Myocyte (in vitro differentiated cells): ENCODE measurements at places on chromosomes 5 and 9. TPM values are rescaled to one million over a fixed set of nuclear protein-coding genes. Genes with fewer than 3 reads are reported as not detected.

GRCh38 chr9:31325778-31326177 is 1058.7 kb upstream of the ACO1 start:
- no peak for DNase-seq

GRCh38 chr9:131187957-131188356 is 62.6 kb downstream of the NUP214 start:
- no peak for DNase-seq

- no peak for DNase-seq
These were observed 33.0 kb downstream of the KIF4B start for GRCh38 chr5:155046591-155046990.

DNA sequence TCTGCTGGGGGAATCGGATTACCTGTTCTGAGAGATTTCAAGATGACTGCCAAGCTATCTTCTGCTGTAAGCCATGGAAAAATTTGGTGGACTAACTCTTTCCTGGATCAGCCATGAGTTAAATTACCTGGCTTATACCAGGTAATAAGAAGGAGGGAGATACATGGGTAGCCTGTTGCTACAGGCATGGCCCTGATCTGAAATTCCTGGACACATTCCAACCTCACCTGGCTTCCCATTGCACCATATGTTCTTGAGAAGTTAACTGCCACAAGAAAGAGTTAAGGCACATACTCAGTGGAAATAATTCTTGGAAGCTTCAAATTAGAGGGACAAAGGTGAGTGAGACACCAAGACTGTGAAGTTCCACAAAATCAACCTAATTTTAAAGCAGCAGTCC is 371.3 kb downstream of the ACTL7B start:
- no peak for DNase-seq

- DNase-seq = no peak
These were observed 64.7 kb upstream of the SPOCK1 start for GRCh38 chr5:137563646-137564397.

- DNase-seq = no peak
These were observed 1584.3 kb upstream of the NUDT12 start for GRCh38 chr5:105146867-105147266.

RGS3 gene
- 70.9 and 110 TPM in 2 replicates for total RNA-seq

DNA sequence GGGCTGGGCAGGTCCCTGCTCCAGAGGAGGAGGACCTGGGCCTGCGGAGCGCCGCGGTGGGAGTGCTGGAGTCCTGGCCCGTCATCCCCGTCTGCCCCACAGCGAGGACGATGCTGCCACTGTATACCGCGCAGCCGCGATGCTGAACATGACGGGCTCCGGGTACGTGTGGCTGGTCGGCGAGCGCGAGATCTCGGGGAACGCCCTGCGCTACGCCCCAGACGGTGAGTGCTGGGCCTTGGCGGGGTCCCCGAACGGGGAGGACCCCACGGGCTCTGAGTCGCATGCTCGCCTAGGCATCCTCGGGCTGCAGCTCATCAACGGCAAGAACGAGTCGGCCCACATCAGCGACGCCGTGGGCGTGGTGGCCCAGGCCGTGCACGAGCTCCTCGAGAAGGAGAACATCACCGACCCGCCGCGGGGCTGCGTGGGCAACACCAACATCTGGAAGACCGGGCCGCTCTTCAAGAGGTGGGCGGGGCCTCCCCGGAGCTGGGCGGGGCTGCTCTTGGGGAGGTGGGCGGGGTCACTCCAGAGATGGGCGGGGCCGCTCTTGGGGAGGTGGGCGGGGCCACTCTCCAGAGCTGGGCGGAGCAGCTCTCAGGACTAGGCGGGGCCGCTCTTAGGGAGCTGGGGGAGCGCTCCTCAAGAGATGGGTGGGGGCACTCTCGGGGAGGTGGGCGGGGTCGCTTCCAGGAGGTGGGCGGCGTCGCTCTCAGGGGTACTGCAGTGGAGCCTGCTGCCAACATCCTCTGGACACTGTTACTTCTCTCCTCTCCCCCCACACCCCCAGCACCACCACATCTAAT is 13.1 kb downstream of the LRRC26 start:
- DNase-seq = no peak

IL12B gene
- not detected in 2 replicates for total RNA-seq

DNA sequence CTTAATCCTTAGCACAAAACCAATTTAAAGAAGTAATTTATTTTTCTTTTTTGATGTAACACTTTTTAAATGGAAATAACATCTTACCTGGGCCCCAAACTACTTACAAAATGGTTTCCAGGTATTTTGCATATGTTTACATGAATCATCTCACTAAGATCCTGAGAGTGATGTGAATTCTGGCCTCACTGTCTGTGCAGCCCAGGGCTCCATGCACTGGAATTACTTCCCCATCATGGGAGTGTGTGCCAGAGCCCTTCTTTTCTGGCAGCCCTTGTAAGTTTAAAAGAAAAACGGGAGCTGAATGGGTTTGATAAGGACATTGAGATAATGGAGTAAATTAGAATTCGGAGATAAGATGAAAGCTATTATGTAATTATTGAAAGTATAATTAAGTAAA is 12.2 kb upstream of the F2R start:
- no peak for DNase-seq

WWC1 gene
- 0.03 TPM in 1 of 2 replicates, not detected in the other for total RNA-seq

DNA sequence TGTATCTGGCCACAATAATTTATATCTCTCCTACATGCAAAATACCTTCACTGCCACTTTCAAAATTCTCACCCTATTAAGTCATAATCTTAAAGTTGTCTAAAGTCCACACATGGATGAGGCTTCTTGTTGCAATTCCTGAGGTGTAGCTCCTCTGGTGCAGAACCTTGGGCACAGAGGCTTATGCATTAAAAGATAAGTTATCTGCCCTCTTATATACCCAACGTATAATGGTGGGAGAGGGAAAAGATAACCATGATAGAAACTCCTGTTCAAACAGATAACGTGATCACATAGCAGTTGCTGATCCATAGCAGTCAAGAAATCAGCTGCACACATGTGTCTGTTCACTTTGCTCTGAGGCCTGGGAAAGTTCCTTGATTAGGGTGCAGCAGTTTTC is 1767.0 kb downstream of the MAT2B start:
- DNase-seq = no peak

SPINK7 gene
- total RNA-seq = not detected in 2 replicates

- DNase-seq = no peak
These were observed 22.0 kb upstream of the MAPK9 start for GRCh38 chr5:180313677-180314505.

DNA sequence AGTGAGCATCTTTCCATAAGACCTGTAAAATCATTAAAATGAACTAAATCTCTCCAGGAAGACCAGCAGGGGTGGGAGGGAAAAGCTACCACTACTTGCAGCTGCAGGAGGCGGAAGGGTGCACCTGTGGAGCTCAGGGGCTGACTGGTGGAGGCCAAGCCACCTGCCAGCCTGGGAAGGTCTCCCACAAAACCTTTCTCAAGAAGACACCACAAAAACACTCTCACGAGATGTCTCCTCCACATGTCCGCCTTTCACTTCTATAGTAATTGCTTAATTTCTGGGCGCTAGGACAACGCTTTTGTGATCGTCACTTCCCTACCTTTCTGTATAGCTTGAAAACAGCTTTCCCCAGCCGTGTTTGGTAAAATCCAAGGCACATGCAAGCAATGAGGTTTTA is 114.4 kb downstream of the ROR2 start:
- DNase-seq = no peak

- no peak for DNase-seq
These were observed 49.0 kb downstream of the MSX2 start for GRCh38 chr5:174773371-174773770.

GRCh38 chr5:169393907-169394306 is 93.0 kb upstream of the SLIT3 start:
- DNase-seq = no peak

ACER2 gene
- 1.3 and 1.8 TPM in 2 replicates for total RNA-seq

DNA sequence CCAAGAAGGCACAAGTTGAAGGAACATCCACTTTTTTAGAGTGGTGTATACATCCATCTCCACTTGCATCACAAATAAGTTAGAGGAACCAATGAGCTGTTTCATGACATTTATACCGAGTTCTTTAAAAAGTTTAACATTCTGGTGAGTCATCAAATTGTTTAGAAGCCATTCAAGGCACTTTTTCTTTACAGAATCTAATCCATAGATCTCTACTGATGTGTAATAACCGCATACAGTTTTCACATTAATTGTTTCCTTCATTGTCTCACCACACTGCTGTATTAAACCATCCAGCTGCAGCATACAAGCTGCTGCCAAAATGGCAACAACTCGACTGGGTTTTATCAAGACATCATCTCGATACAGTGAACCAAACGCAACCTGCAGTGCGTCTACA is 744 bp downstream of the GMCL2 start:
- no peak for DNase-seq

NIPAL4 gene
- total RNA-seq = 0.10 TPM in 1 of 2 replicates, not detected in the other

DNA sequence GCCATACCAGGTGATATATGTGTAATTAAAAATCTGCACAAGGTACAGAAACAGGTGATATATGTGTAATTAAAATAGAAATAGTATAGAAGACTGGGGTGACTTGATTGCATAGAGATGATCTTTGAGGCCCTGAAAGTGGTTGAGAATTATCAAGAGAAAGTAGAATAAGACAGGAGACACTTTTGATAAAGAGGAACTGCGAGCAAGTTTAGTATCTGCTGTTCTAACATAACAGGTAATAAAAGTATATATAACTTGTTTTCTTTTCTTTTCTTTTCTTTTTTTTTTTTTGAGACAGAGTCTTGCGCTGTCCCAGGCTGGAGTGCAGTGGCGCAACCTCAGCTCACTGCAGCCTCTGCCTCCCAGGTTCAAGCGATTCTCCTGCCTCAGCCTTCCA is 5.4 kb downstream of the SNX2 start:
- no peak for DNase-seq

- no peak for DNase-seq
These were observed 196.0 kb upstream of the PAPPA start for GRCh38 chr9:115957585-115957984.

DNA sequence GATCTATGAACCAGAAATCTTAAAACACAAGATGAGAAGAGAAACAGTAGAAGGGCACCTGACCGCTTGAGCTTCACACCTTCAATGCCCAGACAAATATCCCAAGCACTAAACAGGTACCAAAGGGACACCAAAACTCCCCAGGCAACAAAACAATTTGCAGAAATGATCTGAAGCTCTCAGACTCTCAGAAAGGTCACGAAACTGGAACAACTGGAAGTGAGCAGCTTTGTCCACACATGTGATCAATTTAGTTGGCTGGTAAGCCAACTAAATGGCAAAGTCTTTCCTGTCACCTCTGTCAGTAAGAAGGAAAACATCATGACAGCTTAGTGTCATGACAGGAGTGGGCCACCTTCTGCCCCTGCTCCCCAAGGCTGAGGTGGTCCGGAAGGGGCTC is 4.1 kb downstream of the IPPK start:
- no peak for DNase-seq

CDH18 gene
- 0.11 and 0.26 TPM in 2 replicates for total RNA-seq

- no peak for DNase-seq
These were observed 282.6 kb downstream of the SMARCA2 start for GRCh38 chr9:2297771-2298170.

PCDHB15 gene
- 3.1 and 4.6 TPM in 2 replicates for total RNA-seq

- peak; percentile 20 for DNase-seq
These were observed at the start of gene PCDHA7 for GRCh38 chr5:140833993-140834392. Gene PCDHA7, plus strand, starts transcription at chr5:140834269. Its CDS starts 115 bp downstream, at chr5:140834384.

- DNase-seq = no peak
These were observed 6.8 kb upstream of the TOR2A start for GRCh38 chr9:127741831-127742434.

- no peak for DNase-seq
These were observed 184.5 kb upstream of the FBN2 start for GRCh38 chr5:128722551-128722950.

DNA sequence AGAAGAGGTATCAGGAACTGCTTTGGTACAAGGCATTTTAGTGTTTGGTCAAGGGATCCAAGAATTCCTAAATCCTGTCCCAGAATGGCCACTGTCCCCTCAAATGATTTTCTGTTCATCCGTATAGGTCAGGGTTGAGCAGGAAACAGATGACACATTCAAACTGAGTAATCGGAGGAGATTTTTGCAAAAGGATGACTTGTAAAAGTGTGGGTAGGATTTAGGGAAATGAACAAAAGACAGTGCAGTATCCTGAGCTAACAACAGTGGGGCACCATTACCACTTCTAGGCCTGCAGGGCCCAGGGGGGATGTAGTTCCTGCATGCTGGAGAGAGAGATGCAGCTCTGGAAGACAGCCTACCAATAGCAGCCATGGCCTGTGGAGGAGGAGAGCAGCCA is 290.1 kb downstream of the ZSWIM6 start:
- no peak for DNase-seq

DNA sequence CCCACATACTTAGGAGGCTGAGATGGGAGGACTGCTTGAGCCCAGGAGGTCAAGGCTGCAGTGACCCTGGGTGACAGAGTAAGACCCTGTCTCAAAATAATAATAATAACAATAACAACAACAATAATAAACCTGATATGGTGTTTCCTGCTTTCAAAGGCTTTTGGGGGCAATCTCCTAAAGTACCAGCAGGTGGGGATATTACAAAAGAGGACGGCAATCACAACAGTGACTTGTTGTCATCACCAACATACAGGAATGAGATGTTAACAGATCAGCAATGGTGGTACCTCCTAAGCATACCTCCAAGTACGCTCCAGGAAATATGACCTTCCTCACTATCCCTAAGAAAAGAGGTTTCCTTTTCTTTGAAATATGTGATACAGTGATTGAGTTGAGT is 91.1 kb upstream of the RNF180 start:
- peak; percentile 58 for DNase-seq

PAM gene
- 235 and 319 TPM in 2 replicates for total RNA-seq

DNA sequence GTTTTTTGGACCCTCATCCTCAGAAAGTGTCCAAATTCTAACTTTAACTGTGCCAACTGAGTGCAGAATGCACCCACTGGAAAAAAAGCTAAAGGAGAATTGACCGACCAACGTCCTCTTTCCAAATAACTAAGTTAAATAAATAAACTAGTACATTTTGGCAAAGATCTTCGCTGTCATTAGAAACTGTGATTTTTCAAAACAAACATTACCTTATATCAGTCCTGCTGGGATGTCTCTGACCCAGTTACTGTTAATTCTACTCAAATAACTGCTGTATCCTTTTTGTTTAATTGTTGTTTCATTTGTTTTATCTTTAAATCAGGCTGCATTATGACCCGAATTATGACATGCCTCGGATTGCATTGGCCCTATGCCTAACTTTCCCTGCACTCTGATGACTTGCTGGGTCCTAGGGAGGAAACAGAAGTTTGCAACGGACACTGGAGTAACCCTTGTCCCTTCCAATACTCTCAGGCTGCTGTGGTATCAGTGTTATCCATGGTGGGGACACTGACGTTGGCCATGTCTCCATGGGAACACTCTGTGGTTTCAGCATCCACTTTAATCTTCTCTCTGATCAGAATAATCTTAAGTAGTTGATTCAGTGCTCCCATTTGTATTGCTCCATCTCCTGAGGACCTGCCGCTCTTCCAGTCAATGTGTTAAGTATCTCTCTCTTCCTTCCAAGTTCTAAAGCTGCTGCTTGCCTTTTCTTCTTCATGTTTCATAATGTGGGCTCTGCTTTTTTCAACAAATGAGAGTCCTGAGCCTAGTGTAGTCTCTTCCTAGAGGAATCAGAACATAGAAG is 11.1 kb upstream of the IFNA5 start:
- no peak for DNase-seq

GRCh38 chr5:674630-675011 is 18.5 kb downstream of the TPPP start:
- DNase-seq = peak; percentile 82
